ENCODE measurements at places on chromosomes 6 and 20.

DNA sequence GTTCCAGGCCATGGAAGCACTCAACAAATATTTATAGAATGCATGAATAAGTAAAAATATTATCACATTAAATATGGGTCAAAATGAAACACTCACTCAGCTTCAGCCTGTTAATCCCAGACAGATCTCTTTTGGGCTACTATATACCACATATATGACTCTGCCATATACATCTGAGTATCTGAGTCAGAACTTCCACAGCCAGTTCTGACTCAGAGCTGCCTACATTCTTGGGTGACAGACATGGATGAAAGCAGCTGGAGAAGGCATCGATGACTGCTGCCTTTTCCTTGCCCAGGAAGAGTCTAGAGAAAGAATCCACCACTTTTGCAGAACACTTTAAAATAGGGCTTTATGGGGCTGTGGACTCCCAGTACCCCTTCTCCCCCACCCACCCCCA is 11.5 kb upstream of the PDYN start:
- no peak for DNase-seq

DNA sequence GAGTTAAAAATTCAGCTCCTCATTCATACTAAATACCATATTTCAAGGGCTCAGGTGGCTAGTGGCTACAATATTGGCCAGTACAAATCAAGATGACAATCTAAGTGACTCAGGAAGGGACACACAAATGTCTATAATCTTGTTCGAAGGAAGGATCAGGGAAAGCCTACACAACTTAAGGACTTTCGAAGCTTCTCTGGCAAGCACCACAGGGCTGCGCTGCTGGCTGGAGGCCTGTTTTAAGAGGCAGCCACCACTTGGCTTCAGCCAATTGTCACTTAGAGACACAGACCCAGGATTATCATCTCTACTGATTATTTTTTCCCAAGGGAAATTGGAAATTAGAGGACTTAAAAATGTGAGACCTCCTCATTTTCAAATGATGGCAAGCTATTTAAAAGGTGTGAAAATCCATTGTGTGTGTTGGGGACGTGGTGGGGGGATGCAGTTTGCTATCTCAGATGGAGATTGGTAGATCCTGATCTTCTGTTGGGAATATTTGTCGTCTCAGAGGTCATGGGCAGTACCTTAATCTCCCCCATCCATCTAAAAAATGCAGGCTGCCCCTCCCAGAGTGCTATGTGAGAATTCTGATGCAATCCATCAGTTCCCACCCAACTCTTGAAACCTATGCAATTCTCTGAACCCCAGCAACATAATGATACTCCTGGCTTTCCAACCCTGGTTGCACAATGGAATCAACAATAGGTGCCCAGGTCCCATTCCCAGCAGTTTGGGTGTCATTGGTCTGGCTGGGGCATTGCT is 11.3 kb downstream of the ARHGAP40 start:
- no peak for DNase-seq

GRCh38 chr20:56368351-56369134 is 9.8 kb downstream of the FAM210B start:
- no peak for DNase-seq

DNA sequence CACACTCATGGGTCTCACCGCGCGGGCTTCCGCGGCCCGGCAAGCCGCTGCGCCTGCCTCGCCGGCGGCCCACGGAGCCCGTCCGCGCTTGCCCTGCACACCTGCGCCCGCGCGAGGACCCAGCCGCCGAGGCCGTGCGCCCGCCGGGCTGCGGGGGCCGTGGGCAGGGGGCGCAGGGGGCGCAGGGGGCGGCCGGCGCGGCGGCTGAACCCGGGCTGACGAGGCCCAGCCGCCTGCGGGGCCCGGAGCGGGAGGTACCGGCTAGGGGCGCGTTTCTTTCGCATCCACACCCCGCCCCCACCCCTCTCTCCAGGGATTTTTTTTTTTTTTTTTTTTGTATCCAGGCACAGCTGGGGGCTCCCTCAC is 43.8 kb upstream of the OSTM1 start:
- peak; percentile 18 for DNase-seq

- no peak for DNase-seq
These were observed 207.9 kb downstream of the MYLK4 start for GRCh38 chr6:2542858-2543218.

- no peak for DNase-seq
These were observed 66.0 kb downstream of the STK4 start for GRCh38 chr20:45032276-45032675.

- DNase-seq: no peak
These were observed 125.0 kb upstream of the TSHZ2 start for GRCh38 chr20:52847029-52847660.

DNA sequence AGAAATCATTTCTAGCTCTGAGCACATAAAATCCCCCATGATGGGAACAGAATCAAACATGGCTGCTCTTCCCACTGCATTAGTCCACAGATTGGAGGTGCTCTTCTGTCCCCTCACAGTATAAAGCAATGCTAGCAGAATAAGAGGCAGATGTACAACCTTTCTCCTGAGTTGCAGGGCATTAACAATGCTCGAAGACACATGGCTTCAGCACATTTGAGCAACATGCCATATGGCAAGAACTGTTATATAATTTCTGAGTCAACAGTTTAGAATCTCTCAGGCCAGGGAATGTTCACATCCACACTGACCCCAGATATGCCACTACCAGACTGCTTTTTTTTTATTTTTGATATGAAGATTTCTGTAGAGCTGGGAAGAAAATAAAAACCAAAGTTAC is 119.6 kb downstream of the KIF13A start:
- DNase-seq: no peak

- no peak for DNase-seq
These were observed 1075.6 kb upstream of the GJE1 start for GRCh38 chr6:141056945-141057625.

- no peak for DNase-seq
These were observed 68.7 kb downstream of the PHACTR1 start for GRCh38 chr6:12785301-12785700.

- peak; percentile 63 for DNase-seq
These were observed 31.8 kb upstream of the GMPR start for GRCh38 chr6:16206595-16207037.

DNA sequence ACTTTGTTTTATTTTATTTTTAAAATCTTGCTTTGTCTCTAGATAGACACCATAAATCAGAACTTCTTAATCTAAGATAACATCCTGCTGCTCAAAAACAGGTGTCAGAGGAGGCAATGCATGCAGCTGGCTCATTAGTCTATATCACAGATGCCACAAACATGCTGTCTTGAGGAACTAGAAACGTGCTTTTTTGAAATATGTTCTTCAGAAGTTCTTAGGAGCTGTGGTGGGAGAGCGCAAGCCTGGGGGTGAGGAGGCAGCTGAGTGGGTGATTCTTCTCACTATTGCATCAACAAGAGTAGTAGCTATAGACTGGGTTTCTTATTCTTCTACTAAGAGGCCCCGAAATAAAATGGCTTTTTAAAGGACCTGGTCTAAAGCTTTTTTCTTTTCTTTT is 23.4 kb downstream of the IL22RA2 start:
- no peak for DNase-seq

- no peak for DNase-seq
These were observed 112.2 kb downstream of the LRFN2 start for GRCh38 chr6:40474937-40475336.

GRCh38 chr6:137104926-137105325 is 60.2 kb upstream of the IL20RA start:
- no peak for DNase-seq

GRCh38 chr20:40855269-40855668 is 166.2 kb upstream of the MAFB start:
- DNase-seq: no peak

DNA sequence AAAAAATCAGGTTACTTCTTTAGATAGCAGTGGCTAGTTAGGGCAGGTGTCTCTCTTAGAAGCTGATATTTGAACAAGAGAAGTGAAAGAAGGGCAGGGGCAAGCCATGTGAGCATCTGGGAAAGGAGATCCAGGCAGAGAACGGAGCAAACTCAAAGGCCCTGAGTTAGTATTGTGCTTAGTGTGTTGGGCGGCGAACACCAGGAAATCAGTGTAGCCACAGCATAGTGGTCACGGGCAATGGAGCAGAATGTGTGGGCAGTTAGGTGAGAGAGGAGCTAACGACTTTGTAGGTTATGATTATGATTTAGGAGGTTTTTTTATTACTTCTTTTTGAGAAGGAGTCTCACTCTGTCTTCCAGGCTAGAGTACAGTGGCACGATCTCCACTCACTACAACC is 229.3 kb downstream of the TMEM242 start:
- DNase-seq: no peak

GRCh38 chr6:43328528-43328927 is 19.9 kb upstream of the CRIP3 start:
- DNase-seq: no peak

GRCh38 chr6:99492092-99492491 is 23.1 kb downstream of the USP45 start:
- no peak for DNase-seq

- peak; percentile 28 for DNase-seq
These were observed 33.9 kb downstream of the SLC17A4 start for GRCh38 chr6:25788305-25788922.

- no peak for DNase-seq
These were observed 34.8 kb upstream of the JAG1 start for GRCh38 chr20:10708351-10709185.

DNA sequence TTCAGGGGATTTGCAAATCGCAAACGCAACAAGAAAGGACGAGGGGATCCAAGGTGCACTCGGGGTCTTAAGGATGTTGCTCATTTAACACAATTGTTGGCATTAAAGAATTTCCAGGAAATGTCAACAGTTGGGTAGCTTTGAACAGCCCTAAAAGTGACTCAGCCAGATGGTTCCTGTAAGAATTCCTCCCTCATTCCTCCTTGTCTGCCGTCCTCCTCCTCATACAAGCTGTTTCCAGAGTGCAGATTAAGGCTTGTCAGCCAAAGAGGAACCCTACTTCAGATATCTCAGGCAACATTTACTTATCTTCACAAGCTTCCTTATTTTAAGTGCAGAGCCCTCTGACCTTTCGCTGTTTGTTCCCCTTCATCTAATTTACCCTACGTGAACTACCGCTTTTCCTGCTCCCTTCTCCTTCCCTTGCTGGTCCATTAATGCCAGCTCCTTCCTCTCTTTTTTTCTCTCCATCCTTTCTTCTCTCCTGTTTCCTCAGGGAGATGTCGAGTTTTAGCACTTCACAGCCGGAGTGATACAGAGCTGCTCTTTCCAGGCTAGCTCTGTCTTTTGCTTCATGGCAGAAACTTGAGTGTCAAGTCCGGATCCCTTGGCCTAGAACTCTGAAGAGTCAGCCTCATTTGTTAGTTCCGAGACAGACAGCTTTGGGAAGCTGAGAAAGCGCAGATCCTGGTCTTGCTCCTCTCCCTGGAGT is 26.1 kb upstream of the TBC1D7 start:
- no peak for DNase-seq

- DNase-seq: no peak
These were observed 204.4 kb downstream of the SAMD5 start for GRCh38 chr6:147712841-147713240.

DNA sequence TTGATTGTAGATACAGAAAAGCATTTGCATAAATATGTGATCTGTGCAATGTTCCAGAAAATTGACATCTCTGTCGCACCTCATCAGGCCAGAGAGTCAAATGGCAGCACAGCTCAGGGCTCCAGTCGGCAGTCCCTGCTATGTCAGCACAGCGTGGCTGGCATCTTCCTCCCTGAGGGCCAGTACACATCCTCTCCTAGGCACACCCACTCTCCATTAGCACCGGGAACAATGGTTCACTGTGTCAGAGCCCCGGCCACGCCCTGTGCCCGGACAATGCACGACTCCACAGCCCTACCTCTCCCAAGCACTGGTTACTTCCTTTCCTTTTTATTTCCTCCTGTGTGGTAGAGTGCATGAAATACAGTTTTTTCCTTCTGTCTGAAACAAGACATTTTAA is 114.9 kb downstream of the FOXC1 start:
- no peak for DNase-seq

DNA sequence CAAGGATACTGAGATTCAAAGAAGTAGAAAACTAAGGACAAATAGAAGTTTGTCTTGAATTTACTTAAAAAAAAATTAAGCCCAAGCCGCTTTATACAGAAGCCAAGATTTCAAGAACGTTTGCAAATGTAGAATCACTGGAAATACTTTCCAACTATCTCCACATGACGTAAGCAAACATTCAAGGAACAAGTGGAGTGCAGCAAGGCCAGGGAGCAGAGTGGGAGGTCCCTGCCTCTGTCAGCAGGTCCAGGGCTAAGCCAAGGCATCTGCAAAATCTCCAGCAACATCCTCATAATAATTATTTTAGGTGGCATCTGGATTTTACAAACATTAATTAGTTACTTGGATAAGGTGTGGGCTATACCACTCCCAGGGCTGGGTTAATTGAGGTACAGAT is 60.1 kb upstream of the AKIRIN2 start:
- no peak for DNase-seq

GRCh38 chr6:42715871-42716270 is 6.5 kb downstream of the PRPH2 start:
- no peak for DNase-seq

DNA sequence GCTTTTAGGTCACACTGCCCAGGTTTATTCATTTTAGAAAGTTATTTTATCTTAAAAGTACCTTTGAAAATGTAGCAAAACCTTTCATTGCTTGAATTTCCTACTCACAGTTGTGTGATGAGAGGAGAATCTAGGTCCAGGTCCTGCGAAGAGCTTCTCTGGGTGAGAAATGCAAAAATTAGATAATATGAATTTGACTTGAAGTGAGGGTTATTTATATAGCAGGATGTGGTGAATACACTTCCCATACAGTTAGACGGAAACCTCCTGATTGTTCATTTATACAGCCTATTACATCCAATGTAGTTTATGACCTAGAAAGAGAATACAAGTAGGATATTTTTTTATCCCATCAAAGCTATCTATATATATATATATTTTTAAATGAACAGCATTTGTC is 30.5 kb downstream of the CDKAL1 start:
- no peak for DNase-seq

GRCh38 chr6:168027521-168027920 is 30.1 kb downstream of the KIF25 start:
- DNase-seq: no peak

DNA sequence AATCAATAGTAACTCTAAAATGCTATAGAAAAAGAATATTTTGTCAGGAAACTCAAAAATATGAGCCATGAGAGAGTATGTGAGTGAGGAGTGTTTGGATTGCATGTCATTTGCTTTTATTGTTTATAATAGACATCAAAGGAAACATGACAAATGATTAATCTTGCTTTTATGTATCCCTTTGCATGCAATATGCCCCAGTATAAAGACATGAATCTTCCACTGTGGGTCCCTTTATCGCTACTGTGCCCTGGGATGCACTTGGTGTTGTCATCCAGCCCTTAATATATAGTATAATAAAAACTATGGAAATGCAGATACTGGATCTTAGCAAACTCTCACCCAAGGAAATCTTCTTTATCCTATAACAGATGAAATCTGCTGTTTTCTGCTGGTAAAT is 77.3 kb downstream of the LAMA4 start:
- no peak for DNase-seq

DNA sequence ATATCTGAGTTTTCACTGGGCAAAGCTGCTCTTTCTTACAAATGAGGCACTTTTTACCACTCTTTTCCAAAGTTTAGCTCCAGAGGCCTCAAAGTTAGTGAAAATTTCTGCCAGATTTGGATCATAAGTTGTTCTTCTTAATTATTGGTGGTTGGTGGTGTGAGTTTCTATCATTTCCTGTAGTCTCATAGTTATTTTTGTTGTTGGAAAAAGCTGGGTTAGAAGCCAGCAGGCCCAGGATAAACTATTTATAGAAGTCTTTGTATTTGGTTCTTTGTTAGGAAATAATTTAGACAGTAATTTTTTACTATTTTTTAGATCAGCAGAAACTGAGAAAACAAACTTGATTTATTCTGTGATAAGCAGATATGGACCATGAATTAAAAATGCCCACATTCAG is 10.6 kb downstream of the PFDN4 start:
- no peak for DNase-seq

GRCh38 chr20:689348-689747 is 13.7 kb upstream of the SCRT2 start:
- no peak for DNase-seq

All from nephron progenitor cell (in vitro differentiated cells).